ENCODE measurements at places on chromosomes 6 and 20.
A peak's percentile ranks its signal among the peaks of the same experiment; 100 is the strongest.

GRCh38 chr6:141561154-141561553 lies 571.6 kb upstream of the GJE1 start:
- DNase-seq = no peak

- no peak for DNase-seq
These were observed 166.9 kb upstream of the RNF24 start for GRCh38 chr20:4181956-4182945.

DNA sequence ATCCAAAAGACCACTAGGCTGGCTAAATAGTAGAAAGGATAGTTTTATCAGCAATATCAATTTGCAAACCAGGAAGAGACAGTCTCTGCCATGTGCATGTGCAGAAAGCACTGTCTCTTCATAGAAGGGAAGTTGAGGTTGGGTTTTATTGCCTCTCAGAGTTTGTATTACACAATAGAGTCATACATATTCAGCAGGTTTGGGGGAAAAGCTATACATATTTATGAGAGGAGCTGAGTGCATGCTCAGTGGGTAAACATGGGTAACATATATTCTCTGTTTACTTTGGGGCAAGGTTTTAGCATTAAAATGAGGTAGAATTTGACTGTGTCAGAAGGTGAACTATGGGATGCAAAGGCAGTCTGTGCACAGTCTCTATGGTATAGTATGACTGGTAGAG lies 14.9 kb downstream of the TMEM170B start:
- DNase-seq = no peak

DNA sequence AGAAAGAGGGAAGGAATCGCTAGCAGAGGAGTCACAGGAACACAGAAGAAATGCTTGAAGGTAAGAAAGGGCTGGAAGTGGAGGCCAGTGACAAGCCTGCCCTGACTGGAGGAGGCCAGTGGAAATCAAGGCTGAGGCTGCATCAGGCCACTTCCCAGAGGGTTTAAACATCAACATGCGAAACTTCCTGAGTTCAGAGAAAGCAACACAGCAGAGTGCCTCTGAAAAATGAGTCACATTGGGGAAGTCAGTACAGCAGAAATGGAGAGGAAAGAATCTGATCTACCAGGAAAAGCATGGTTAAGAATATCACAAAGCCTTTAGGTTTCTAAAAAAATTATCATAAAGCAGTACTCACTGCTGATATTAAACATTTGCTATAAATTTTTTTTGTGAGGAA lies 23.3 kb downstream of the NAPB start:
- DNase-seq = peak; percentile 9

DNA sequence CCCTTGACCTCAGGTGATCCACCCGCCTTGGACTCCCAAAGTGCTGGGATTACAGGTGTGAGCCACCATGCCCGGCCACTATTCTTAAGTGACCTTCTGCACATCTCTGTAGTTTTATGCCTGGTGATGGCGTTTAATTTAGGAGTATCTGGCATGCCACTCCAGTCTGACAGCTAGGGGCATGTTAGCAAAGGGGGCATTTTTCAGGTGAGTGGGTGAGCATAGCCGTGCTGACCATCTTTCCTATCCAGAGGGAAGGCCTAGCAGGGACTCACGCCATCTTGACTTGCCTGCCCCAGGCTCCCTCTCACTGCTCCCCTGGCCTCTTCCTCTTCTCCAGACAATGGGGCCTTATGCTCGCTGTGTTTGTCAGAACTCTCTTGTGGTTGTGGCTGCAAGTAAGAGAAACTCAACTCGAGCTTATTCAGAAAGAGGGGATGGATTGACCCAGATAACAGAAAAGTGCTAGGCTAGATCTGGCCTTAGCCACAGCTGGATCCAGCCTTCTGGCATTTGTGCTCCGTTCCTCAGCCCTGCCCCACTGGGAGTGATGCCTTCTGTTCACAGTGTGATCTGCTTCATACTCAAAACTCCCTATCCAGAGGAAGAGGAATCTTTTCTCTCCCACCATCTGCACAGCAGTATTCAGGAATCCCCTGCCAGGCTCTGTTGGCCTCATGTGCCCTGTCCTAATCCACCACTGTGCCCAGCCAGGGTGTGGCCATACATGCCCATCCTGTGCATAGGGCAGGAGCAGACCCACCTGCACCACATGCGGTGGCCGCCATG lies 174.5 kb upstream of the AKAP12 start:
- DNase-seq = no peak

DNA sequence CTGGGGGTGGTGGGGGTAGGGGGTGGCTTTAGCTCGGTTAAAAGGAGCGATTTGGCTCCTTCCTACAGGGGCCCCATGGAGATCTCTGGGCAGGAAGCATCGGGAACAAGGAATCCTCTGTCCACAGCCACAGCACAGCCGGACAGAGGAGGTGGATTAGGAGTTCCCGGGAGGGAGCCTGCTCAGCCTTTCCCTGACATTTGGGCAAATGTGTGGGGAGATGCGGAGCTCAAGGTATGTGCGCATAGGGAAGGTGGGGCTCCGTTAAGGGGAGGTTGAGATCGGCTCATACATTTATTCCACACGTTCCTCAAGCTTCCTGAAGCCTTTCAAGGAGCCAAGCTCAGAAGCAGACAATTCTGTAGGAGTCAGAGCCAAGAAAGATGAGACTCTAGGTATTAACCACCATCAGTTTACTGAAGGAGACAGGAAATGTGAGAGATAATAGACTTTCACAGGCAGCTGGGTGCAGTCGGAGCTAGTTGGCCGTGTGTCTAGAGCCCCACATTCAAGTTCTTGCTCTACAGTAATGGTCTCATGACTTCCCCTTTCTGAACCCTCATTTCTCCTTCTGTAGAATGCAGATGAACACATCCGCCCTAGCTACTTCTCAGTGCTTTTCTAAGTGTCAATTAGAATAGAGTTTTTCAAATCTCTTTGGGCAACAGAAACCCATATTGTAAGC lies 40.8 kb upstream of the EPB41L1 start:
- no peak for DNase-seq

DNA sequence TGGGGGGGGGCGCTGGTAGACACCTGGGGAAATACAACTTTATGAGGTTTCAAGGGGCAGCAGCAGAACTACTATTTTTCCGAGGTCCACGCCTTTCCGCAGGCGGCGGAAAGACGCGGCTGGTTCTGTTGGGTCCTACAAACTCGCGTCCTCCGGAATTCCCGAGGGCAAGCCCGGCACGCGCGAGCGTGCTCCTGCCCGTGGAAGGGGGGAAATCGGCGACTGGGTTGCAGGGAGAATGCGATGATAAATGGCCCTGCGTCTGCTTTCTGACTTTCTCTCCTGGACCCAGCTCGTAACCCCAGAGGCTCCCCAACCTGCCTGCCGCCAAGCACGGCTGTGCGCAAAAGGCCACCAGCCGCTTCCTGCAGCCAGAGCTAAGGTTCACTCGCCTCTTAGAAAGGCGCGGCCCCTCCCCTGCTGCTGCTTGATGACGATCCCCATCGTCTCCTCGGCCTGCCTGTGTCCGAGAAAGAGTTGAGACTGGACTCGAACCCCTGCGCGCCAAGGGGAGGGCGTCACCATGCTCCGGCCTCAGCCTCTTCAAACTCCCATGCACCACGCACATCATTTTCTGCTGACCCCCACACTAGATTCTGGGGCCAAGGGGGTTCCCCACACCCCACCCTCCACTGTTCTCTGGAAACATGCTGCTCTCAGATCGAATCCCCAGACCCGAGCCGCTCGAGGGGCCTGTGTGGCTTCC lies 6.7 kb downstream of the FOXA2 start:
- DNase-seq = no peak

GRCh38 chr6:154243793-154244750 lies 112.5 kb downstream of the IPCEF1 start:
- DNase-seq = no peak

DNA sequence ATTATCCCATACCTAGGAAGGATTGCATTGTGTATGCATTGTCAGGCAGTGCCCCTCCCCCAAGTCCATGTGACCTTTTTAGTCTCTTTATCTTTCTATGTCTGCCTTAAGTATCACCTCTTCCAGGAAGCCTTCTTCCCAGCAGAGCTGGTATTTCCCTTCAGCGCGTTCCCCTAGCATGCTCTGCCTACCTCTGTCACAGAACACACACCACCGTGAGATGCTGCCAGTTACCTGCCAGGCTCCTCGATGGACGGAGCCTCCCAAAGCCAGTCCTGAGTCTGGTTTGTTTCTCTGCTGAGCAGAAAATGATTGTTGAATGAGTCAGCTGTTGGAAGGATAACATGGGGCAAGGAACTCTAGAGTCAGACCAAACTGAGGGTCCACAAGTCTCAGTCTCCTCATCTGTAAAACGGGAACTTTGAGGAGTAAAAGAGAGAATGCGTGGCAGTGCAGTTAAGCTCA lies 11.3 kb upstream of the ZNF335 start:
- DNase-seq = no peak

DNA sequence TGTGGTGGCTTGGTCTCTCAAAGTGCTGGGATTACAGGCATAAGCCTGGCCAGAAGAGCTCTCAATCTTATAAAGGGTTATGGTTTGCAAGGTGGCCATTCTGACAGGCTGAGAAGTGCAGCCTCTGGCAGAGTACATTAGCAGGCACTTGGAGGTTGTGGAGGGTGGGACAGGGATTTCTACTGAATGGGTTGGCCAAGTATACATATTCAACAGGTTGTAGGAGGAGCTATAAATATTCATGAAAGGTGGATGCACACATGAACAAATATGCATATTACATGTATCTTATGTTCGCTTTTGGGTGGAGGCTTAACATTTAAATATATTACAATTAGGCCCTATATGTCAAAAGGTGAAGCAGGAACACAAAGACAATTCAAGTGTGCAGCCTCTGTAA lies 20.0 kb upstream of the KCNK5 start:
- DNase-seq = no peak

- DNase-seq = no peak
These were observed 102.4 kb upstream of the SUPT3H start for GRCh38 chr6:45479834-45480751.

- DNase-seq = no peak
These were observed 44.4 kb downstream of the EPM2A start for GRCh38 chr6:145690969-145691368.

DNA sequence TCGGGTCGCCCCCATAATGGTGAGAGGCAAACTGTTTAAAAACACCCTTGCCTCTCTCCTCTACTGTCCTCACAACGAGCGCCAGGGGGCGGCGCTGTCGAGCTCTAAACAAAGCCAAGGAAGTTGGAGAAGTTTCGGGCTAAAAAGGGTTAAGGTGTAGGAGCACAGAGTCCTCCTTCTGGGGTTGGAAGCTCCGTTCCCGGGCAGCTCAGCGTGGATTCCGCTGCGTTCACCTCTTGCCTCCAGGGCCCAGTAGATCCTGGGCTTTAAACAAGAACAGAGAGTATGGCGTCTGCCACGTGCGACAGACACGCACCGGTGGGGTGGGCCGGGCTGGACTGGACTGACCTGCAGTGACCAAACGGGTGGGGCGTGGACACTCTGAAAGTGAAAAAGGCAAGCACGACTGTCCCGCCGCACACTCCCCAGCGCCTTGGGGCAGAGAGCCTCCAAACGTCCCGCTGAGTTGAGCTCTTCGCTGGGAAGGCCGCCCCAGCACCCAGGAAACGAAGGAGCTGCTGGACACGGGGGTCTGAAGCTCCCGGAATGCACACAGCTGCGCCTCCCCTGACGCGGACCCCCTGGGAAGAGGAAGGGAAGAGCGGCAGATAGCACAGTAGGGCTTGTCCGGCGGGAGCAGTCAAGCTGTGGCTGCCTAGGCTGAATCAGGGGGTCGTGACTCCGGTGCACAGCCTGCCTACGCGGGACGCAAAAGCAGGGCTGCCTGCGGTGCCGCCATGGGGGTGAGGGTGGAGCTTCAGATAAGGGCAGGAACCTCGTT lies 1.6 kb upstream of the THBD start:
- DNase-seq = peak; percentile 13

GRCh38 chr20:45470937-45471336 lies 1.4 kb downstream of the WFDC2 start:
- no peak for DNase-seq

GRCh38 chr20:62962221-62962879 lies 9.8 kb downstream of the SLC17A9 start:
- no peak for DNase-seq

- DNase-seq = peak; percentile 62
These were observed 82.7 kb upstream of the DUSP22 start for GRCh38 chr6:209432-210103.

- no peak for DNase-seq
These were observed 367.0 kb upstream of the MARCKS start for GRCh38 chr6:113489952-113490746.

DNA sequence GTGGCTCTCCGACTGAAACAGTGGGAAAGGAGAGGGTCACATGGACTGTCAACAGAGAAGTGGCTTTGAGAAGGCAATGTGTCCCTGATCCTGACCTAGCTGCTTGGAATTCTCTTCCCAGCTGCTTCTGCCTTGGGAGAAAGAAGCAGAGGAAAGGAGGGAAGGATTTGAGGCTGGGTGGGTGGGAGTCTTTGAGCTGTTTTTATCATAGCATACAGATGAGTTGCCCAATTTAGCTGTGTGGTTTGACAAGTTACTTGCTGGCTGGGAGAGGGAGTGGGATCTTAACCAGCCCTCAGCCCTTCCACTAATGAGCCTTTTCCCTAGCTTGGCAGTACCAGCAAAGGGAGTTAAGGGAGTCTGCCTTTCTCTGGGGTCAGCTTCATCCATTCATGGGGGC lies 51.1 kb upstream of the MYL9 start:
- no peak for DNase-seq

DNA sequence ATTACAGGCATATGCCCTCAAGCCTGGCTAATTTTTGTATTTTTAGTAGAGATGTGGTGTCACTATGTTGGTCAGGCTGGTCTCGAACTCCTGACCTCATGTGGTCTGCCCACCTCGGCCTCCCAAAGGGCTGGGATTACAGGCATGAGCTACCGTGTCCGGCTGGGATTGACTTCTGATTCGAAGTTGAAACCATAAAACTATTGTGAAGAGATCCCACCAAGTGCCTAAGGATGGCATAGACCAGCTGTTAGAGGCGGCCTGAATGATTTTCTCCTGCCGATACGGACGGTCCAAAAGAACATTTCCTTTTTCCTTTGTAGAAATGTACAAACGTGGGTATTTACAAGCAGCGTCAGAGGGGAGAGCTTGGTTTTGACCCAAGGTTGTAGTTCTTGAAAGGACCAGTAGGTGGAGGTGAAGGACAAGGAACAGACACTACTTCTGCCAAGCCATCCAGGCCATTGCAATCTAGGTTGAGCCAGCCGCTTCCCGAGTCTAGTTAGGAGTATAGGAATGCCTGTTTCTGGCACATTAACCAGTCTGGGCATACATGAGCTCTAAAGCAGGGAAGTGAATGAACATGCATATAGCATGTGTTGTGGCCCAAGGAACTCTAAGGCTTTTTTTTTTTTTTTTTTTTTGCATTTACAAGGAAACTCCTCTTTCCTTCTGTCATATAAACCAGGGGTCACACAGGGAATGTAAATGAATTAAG lies 29.0 kb downstream of the MOCS3 start:
- DNase-seq = peak; percentile 78

- peak; percentile 7 for DNase-seq
These were observed 991 bp downstream of the UQCC2 start for GRCh38 chr6:33710296-33711121.

GRCh38 chr6:91716361-91716760 lies 1129.5 kb upstream of the MAP3K7 start:
- DNase-seq = no peak

GRCh38 chr20:15122613-15123012 lies 785.2 kb upstream of the FLRT3 start:
- no peak for DNase-seq

- DNase-seq = no peak
These were observed 10.5 kb downstream of the SNX3 start for GRCh38 chr6:108250240-108250866.
